ENCODE measurements at places on chromosomes 13 and 19.

DNA sequence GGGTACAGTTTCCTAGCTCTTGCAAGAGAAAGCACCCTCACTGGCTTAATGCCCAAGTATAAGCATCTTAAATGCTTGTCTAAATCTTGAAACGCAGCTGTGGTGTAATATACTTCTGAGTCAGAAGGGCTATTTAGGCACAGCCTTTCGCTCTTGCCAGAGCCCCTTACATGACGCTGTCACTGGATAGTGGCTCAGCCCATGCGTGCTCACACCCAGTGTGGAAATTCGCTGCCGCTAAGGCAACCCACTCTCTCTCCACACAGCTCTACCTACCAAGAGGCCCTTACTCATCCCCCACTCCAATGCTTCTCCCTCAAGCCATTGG is 24.0 kb downstream of the UQCRFS1 start:
- no peak for DNase-seq

DNA sequence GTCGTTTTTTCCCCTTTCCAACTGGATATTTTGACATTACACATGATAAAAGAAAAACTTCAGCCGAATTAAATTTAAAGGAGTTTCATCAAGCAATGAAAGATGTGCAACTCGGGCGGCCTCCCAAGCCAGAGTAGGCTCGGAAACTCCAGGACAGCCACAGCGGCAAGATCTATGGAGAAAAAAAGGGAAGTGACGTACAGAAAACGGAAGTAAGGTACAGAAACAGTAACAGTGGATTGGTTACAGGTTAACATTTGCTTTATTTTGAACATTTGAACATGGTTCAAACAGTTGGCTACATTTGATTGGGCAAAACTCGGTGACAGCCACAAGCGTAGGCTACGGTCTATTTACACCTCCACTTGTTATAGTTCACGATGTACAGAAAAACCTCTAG is 30.5 kb upstream of the FAM124A start:
- DNase-seq: no peak

GRCh38 chr19:41480336-41480735 is 37.4 kb downstream of the ERICH4 start:
- DNase-seq: no peak

GRCh38 chr19:42420055-42420544 is 7.1 kb downstream of the LIPE start:
- peak; percentile 87 for DNase-seq

DNA sequence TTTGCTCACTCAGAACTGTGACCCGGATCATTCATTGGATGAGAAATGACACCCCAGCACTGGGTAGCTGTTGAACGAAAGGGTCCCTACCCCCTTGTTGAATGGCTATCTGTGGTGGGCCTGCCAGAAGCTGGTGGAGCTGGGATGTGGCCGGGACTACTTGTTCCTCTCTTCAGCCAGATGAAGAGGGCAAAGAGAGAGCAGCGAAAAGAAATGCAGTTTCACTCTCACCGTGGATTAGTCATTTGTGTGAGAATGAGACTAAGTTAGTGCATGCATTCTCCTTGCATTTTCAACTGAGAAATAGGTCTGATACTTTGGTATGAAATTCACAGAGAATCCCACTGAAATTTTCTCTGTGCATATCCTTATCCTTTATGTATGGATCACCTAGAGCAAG is 553.1 kb downstream of the IRS2 start:
- DNase-seq: peak; percentile 45

- DNase-seq: peak; percentile 11
These were observed 379.8 kb downstream of the TBC1D4 start for GRCh38 chr13:75102001-75102716.

- no peak for DNase-seq
These were observed 86.7 kb upstream of the IPO5 start for GRCh38 chr13:97866751-97867150.

DNA sequence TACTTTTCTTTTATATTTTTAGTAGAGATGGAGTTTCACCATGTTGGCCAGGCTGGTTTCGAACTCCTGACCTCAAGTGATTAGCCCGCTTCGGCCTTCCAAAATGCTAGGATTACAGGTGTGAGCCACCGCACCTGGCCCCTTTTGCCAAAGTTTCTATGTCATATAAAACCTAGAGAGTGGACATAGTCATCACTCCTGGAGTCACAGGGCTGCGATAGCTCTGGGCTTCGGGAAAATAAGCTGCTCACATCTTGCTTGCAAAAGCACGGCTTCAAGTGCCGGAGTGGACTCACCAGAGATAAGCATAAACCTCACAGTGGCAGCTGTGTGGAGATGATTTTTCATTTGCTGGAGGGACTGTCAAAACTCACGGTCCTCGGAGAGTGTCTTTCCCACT is 171.2 kb downstream of the TEX29 start:
- DNase-seq: no peak

GRCh38 chr13:33676045-33676989 is 141.6 kb upstream of the RFC3 start:
- DNase-seq: peak; percentile 61

GRCh38 chr13:111949311-111949710 is 117.6 kb upstream of the SOX1 start:
- no peak for DNase-seq

DNA sequence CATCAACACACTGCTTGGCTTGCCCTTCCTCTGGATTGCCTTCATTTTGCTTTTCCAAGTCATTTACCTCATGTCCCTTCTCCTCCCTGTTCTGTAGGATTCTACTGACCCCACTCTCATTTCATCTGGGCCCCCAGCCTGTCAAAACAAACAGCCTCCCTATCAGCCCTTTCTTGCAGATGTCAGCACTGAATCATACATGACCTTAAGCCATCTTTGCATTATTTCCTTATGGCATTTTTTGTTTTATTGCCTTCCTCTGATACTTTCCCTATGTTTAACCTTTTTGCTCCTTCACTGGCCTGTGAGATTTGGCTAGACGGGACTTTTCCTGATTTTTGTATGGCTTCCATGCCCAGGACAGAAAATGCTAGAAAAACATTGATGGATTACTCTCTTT is 8.7 kb downstream of the LRCH1 start:
- no peak for DNase-seq

GRCh38 chr19:45492137-45492626 is 4.7 kb downstream of the RTN2 start:
- DNase-seq: no peak

Measured in mammary epithelial cell (primary cell).